EH (cell line): ENCODE measurements at places on chromosomes 7 and 10.

DNA sequence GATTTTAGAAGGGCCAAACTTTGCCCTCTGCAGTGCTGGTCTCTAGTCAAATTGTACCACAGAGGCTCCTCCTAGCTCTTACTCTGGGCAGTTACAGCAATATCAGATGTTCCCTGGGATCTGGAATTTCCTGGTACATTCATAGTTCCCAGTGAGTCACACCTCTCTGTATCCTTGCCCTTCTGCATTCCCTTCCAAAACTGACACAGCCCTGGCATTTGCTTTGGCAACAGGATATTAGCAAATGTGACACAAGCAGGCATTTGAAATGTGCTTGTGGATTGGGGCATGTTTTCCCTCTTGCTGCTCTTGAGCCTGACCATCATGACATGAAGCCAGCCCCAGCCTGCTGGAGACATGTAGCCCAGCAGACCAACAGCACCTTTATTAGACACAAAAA is 284.7 kb upstream of the AKR1E2 start:
- DNase-seq: peak; percentile 96

DNA sequence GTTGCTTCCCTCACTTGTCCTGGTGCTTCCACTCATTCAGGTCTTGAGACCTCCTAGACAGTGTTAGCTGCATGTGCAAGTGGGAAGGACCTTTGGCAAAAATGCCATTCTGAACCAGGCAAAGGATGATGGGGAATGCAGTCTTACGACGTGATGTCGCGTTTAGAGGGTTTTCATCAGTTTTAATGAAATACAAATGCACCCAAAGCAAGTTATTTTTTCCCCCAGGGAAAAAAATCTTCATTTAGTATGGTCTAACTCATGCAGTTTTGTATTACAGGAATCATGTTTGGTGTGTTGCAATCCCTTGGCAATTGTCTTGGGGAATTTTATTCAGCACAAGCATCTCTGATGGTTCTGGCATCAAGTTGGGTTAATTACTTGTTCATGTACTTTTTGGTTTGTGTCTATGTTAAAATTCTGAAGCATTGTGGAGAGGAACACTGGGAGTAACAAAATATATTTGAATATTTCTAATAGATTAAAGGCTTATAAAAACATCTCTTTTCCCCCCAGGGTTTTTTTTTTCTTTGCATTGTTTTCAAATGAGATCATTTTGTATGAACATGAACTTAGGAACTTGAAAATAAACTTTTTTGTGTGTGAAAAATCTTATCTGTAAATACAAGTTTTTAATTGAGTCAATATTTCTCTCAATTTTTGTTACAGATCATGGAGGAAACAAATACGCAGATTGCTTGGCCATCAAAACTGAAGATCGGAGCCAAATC is 188.9 kb downstream of the BICC1 start:
- peak; percentile 93 for DNase-seq

GRCh38 chr10:83127942-83128575 is 1011.2 kb upstream of the GHITM start:
- no peak for DNase-seq

- peak; percentile 74 for DNase-seq
Observed at GRCh38 chr7:100469227-100470044, 5.4 kb upstream of the SPACDR start.

DNA sequence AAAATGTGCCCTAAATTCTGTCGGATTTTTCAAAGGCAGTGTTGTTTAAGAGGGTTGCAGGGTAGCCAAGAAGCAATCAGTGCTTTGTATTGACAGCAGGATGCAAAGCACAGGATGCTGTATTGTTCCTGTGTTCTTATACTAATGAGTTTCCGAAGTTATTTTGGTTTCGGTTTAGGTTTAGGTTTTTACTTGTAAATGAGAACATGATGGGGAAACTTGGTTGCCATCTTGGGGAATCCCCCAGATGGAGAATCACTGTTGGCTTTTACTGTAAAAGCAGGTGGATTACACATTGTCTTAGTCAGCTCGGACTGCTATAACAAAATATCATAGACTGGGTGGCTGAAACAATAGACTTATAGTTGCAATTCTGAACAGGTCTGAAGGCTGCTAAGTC is 72.1 kb downstream of the INHBA start:
- no peak for DNase-seq

- peak; percentile 10 for DNase-seq
Observed at GRCh38 chr10:123027861-123028260, 19.1 kb downstream of the ACADSB start.

GRCh38 chr10:121110369-121110768 is 259.2 kb downstream of the WDR11 start:
- no peak for DNase-seq

DNA sequence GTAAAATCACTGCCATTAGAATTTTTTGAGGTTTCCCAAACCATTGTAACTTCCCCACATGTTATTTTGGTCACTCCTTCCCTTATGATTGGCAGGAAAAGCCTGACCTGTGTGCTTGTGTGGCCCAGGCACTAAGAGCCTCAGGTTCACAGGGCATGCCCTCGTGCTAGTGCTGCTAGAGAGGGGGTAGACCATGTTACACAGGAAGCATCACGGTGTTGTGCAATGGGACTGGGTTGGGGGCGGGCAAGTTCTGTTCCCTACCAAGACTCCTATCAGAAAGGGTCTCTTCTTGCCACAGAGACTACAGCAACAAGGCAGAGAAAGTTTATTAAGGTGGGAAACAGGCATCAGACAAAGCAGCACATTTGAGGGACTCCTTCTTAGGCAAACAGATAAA is 32.2 kb downstream of the LSM5 start:
- DNase-seq: no peak

- no peak for DNase-seq
Observed at GRCh38 chr10:132192991-132193665, 6.4 kb downstream of the DPYSL4 start.

DNA sequence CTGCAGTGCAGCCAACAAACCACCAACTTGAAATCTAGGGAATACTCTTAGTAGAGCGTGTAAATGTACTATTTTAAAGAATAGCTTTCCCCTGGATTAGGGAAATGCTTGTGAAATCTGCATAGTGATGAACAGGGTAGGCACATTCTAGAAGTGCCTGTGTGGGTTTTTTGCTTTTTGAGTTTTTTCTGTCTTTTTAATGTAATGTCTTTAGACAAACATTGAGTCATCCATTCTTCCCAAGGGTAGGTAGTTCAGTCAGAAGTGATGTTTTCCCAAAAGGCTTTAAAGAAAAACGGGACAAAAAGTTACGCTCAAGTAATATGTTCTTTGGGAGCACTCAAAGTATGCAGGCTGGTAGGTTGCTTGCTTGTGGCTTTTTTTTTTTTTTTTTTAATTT is 130.0 kb downstream of the AUTS2 start:
- DNase-seq: no peak

DNA sequence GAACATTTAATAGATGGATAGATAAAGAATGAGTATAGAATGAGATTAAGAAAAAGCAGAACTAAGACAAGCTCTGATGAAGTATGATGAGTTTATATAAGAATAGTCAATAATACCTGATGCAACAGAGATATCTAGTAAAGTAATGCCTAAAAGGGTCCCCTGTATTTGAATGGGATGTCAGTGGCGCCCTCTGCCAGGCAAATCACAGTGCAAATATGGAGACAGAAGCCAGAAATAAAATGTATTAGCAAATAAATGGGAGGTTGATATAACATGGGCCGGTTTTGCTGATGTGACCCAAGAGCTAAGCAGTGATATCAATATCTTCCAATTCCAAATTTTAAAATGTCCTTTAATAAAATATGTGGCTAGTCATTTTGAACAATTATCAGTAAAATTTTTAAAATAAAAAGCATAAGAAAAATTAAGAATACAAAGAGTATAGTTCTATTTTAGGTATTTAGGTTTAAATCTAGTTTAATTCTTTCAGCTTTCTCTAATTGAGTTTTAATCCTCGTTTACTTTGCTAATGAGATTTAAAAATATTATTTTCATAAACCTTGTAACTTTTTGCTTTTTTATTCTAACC is 62.6 kb downstream of the ADK start:
- peak; percentile 66 for DNase-seq

DNA sequence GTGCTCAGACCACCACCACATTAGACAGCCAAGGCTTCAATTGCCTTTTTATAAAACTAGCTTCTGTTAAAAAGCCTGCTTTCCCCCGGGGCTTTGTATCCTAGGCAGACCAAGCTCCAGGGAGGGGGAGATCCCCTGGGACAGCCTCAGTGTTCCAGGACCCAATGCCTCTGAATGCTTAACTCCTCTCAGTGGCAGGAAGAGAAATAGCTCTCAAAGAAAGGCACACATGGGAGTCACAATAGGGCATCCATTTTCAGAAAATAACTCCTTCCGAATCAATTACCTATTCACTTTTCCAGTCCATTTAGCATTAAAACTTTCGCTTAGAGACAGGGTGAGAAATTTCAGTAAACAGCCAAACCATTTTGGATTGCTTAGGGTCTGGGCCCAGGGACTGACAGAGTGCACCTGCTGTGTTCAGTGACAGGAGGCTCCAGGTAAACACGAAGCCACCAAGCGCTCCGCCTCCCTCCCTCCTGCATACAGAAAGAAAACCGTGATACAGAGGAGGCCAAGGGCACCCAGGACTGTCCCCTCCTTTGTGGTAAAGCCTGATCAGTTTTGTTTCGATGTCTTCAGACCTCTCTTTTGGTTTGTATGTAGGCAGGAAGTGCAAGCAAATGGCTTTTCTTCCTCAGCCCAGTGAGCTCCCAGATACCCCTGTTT is 599.7 kb downstream of the KCNMA1 start:
- DNase-seq: no peak

- DNase-seq: no peak
Observed at GRCh38 chr10:84406561-84406960, 78.2 kb downstream of the CCSER2 start.

GRCh38 chr7:76231583-76231982 is 29.9 kb downstream of the SRRM3 start:
- no peak for DNase-seq

DNA sequence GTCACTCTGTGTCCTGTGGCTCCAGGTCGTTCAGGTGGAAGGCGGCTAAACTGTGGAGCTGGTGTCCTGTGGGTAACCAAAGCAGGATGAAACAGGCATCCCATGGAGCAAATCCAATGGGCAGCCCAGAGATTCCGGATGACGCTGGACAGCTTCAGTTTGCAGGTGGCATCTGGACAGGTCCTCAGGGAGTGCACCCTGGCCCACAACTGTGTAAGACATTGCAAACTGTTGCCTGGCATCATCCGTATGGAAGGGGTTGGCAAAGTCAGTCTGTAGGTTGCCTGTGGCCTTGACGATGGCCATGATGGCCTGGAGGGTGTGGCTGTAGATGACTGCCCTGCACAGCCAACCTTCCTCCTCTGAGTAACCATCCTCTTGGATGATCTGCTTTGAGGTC is 35.5 kb downstream of the RPS24 start:
- no peak for DNase-seq

DNA sequence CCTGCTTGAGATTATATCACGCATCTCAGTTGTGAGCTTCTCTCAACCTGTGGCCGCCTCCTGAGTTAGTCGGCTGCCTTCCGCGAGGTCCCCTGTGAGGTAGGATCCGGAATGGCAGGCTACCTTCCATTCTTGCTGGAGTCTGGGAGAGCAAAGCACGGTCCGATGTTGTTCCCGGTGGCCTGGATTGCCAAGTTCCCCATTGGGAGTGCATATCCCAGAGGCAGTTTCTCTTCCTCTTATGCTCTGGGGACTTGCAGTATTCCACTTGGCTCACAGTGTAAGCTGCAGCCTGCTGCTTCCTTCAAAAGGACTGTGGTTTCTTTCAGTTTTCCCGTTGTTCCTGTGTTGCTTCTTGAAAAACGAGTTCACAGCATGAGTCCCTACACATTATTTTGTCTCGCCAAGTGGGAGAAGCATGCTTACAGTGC is 225.4 kb upstream of the ZWINT start:
- no peak for DNase-seq

DNA sequence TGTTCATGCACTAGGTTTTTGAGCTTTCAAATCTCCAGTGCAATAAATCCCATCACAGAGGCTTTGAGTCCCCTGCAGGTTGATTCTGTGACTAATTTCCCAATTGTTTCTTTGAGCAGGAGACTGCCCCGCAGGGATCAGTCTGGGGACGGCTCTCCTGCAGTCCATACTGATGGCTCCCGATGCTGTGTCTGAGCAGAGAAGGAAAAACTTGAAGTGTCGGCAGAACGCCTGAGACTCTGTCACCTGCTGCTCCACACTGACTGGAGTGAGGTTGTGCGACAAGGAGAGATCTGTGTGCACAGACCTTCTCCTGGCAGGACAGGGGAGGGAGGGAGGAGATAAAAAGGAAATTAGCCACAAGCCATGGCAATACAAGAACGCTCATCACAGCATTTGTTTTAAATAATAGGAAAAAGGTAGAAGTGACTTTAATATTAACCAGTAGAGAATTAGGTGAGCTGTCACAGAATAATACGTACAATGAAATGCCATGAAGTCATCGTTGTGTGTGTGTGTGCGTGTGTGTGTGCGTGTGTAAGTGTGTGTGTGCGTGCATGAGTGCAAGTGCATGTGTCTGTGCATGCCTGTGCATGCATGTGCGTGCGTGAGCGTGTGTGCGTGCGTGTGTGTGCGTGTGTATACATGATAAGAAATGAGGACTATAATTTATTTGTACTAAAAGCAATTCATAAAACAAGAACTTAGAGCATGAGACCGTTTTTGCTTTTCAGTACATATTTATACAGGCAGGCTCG is 38.2 kb downstream of the HTR5A start:
- no peak for DNase-seq

DNA sequence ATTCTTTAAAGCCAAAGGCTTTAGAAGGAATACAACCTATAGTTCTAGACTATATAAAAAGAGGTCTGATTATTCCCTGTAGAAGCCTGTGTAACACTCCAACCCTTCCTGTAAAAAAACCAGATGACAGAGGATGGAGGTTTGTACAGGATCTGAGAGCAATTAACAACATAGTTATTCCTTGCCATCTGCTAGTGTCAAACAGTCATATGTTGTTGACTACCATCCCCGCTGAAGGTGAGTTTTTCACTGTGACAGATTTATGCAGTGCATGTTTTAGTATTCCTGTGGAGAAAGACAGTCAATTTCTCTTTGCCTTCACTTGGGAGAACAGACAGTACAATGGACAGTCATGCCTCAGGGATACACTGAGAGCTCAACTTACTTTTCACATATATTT is 19.0 kb upstream of the SLC26A4 start:
- DNase-seq: no peak

DNA sequence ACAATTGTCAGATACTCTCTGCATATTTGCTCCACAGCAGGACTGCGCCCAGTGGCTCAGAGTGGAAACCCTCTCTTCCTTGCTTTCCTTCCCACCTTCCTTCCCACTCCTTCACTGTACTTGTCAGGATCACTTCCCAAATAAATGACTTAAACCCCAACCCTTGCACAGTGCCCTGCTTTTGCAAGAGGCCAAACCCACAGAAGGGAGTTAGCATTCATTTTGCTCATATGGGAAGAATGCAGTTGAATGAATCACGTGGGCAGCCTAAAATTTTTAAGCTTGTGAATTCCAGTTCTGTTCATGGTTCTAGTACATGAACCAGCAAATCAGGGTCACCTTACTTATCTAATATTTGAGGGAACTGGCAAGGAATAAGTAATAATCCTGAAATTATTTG is 47.7 kb upstream of the SFMBT2 start:
- DNase-seq: no peak

DNA sequence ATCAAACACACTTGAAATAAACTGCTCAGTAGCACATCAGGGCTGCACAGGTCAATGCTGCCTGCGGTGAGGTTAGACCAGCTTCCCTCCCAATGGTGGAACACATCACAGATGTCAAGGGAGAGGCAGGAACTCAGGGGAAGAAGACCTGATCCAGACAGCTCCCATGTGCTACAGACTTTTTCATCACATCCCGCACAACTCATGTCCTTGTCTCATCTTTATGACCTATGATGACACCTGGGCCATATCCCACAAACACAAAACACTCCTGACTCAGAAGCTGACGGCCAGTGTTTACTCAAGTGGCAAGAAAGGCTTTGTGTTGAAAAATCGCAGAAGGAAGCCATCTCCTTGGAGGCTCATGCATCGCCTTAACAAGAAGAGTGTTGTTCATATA is 91.6 kb downstream of the HTR5A start:
- DNase-seq: no peak
